ENCODE measurements at places on chromosomes 11 and 22. TPM values are rescaled to one million over a fixed set of nuclear protein-coding genes. Genes with fewer than 3 reads are reported as not detected.
A peak's percentile ranks its signal among the peaks of the same experiment; 100 is the strongest.

Gene HORMAD2
- not detected for total RNA-seq

GRCh38 chr11:105197071-105197815 lies 57.7 kb upstream of the CARD18 start:
- no peak overlapping the region for H3K4me3 ChIP-seq
- H3K4me1 ChIP-seq, result peaks cover 19% of the 10 kb centered on the region
- H3K27me3 ChIP-seq, result no peaks in the 10 kb centered on the region
- no peak for DNase-seq
- H3K36me3 ChIP-seq, result no peaks in the 10 kb centered on the region
- H3K27ac ChIP-seq, result no peak overlapping the region

DNA sequence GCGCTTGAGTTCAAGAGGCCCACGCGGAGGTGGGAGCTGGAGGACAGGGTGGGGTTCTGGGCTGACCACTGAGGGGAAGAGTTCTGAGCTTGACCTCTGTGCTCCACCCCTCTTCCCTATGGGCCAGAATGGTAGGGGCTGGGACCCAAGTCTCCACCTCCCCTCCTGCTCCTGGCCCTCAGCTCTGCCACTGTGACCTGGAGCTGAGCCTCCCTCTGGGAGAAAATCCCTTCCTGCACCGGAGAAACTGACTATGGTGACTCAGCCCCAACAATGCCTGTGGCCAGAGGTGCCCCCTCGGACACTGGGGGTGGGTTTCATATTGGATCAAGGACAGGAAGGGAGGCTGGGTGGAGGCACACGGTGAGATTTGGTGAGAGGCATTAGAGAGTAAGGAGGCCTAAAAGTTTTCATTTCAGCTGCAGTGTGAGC lies 23.0 kb downstream of the RELT start:
- no peaks in the 10 kb centered on the region for H3K27me3 ChIP-seq
- DNase-seq, result no peak
- H3K4me3 ChIP-seq, result no peak overlapping the region
- H3K27ac ChIP-seq, result no peak overlapping the region
- H3K4me1 ChIP-seq, result no peaks in the 10 kb centered on the region

- H3K4me3 ChIP-seq, result no peak overlapping the region
- no peak for DNase-seq
- H3K27ac ChIP-seq, result no peak overlapping the region
Observed at GRCh38 chr22:50727678-50728522, 10.1 kb upstream of the ACR start.

GRCh38 chr11:35250621-35251020 lies 111.7 kb downstream of the CD44 start:
- no peaks in the 10 kb centered on the region for H3K27me3 ChIP-seq
- no peaks in the 10 kb centered on the region for H3K36me3 ChIP-seq
- H3K27ac ChIP-seq, result no peak overlapping the region
- no peak for DNase-seq
- H3K4me3 ChIP-seq, result no peak overlapping the region
- no peaks in the 10 kb centered on the region for H3K4me1 ChIP-seq

Gene BAIAP2L2
- total RNA-seq, result 137 TPM

DNA sequence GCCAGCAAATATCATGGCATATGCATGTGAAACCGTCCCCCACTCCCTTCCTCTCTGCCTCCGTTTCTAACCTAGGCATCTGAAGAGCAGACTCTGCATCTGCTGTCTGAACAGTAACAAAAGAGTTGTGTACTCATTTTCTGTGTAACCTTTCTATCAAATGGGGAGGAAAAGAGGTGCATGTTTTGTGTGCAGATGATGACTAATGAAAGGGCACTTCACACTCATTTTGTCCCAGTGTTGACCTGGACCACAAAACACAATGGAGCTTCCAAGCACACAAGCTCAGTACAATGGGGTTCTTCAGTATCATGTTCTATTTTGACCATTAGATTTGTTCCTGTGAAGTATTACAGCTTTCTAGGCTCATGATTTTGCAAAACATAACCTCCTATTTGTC lies 13.0 kb downstream of the JHY start:
- H3K27ac ChIP-seq, result no peak overlapping the region
- H3K27me3 ChIP-seq, result no peaks in the 10 kb centered on the region
- no peaks in the 10 kb centered on the region for H3K4me1 ChIP-seq
- no peaks in the 10 kb centered on the region for H3K36me3 ChIP-seq

Gene TUT1
- total RNA-seq, result 8.0 TPM

DNA sequence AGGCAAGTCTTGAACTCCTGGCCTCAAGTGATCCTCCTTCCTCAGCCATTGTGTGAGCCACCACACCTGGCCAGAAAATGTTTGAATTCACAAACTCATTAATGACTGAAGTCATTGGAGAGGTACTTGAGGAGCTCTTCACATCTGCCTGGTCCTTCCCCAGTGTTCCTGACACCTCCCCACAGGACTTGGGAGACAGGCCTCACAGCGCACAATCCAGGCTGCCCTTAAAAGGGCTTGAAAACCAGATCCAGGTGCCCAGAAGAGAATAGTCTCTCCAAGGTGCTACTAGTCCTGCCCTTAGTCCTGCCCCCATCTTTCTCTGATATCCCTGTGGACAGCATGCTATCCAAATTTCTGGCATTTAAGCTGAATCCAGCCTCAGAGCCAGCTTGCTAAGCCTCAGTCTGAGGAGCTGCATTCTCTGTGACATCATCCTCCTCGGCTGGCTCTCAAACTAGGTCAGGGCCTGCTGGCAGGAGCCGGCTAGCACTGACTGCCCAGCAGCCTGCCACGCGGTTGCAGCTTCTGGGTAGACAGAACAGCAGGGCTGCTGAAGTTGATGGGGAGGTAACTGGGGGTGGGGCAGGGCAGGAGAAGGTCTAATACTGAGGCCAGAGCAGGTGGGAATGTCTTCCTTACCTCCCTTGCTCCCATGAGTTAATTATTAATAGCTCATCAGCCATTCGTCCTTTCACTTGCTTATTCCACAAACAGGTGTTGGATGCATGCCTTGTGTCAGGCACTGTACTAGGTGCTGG lies 35.3 kb upstream of the NECTIN1 start:
- no peaks in the 10 kb centered on the region for H3K36me3 ChIP-seq
- no peak overlapping the region for H3K4me3 ChIP-seq
- H3K27ac ChIP-seq, result no peak overlapping the region
- H3K27me3 ChIP-seq, result no peaks in the 10 kb centered on the region

DNA sequence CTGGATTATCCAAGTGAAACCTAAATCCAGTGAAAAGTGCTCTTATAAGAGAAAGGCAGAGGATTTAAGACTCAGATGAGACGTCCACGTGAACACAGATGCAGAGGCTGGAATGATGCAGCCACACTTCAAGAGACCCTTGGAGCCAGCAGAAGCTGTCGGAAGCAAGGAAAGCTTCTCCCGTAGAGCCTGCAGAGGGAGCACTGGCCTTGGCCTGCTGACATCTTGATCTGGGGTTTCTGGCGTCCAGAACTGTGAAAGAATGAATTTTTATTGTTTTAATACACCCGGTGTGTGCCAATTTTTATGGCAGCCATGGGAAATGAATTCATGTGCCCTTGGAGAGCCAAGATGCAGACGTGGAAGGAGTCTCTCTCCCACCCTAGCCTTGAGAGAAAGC lies 407.0 kb upstream of the B3GAT1 start:
- no peaks in the 10 kb centered on the region for H3K36me3 ChIP-seq
- H3K4me3 ChIP-seq, result no peak overlapping the region
- peaks cover 19% of the 10 kb centered on the region for H3K27me3 ChIP-seq

DNA sequence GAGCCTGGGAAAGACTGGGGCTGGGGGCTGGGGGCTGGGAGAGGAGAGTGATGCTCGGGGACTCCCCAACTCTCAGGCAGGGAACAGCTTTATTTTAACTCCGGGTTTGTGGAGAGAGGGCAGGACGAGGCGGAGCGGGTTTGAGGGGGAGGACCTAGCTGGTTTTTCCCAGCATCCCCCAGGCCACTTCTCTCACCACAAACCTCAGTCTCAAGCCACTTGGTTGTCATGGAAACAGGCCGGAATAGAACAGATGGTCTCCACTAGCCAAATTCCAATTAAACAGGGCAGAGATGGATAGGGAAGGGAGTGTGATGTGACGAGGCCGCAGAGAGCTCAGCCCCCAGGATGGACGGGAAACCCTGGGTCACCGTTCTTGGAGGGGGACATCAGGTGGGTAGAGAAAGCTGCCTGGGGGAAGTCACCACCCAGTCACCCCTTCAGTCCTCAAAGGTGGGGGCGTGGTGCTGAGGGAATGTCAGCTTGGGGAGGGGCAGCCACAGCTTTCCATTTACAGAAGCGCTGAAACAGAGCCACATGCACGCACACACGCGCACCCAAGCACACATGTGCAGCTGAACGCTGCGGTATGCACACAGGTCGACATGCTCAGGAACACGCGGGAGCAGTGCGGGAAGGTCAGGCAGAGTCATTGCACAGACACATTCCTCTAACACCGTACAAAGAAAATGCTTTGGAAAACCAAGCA lies 19.2 kb downstream of the NECTIN1 start:
- no peaks in the 10 kb centered on the region for H3K27me3 ChIP-seq
- H3K36me3 ChIP-seq, result no peaks in the 10 kb centered on the region
- peaks cover 9% of the 10 kb centered on the region for H3K4me1 ChIP-seq
- no peak for DNase-seq
- H3K4me3 ChIP-seq, result no peak overlapping the region
- no peak overlapping the region for H3K27ac ChIP-seq

DNA sequence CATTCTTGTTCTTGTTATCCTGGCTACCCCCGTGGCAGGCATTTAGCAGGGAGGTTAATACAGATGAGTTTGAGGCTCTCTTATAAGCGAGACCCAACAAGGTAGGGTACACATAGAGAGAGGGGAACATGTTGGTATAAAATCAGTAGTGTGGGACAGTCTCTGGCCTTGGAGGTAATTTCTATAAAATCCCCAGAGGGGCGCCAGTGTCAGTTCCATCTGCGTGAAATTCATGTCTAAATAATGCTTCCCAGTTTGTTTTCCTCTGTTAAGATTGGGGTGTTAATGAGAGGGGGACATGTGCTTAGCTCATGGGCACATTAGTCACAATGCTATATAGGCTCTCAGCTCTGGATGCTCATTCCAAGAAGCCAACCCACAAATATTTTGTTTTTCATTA lies 150.7 kb downstream of the MYO18B start:
- no peak for DNase-seq
- no peaks in the 10 kb centered on the region for H3K36me3 ChIP-seq
- H3K4me1 ChIP-seq, result no peaks in the 10 kb centered on the region
- peaks cover 6% of the 10 kb centered on the region for H3K27me3 ChIP-seq

DNA sequence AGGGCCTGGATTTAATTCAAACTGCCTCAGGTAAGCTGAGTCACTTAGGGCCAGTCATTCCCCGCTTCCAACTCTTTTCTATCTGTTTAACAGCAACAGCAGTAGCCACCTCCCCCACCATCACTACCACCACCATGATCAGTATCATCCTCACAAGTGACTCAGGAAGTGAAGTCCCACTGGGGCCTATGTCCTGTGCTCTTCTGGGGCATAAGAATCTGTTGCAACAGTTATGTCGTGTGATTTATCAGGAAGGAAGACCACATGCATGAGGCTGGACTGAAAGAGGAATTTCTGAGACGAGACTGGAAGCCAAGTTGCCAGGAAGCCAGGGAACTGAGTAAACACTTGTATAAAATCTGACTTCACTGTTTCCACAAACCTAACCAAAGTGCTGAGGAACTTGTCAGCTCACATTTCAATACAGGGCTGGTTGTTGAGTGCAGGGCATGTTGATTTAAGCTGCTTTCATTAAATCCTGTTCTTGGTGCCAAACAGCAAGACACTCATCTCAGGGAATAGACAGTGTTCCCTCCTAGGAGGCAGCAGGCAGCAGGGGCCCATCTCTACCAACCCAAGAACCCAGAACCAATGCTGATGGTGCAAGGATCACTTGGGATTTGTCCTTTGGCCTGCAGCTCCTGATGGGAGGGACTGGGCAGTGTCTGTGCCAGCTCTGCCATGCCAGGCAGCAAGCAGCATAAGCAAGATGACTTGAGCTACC lies 226.7 kb upstream of the NARS2 start:
- H3K27me3 ChIP-seq, result no peaks in the 10 kb centered on the region
- peaks cover 12% of the 10 kb centered on the region for H3K4me1 ChIP-seq
- H3K36me3 ChIP-seq, result no peaks in the 10 kb centered on the region

GRCh38 chr22:18075720-18076497 lies 1.9 kb upstream of the PEX26 start:
- H3K36me3 ChIP-seq, result peaks cover 6% of the 10 kb centered on the region
- peaks cover 25% of the 10 kb centered on the region for H3K4me1 ChIP-seq
- no peak overlapping the region for H3K4me3 ChIP-seq
- H3K27ac ChIP-seq, result peak overlapping the region; percentile 90
- H3K27me3 ChIP-seq, result no peaks in the 10 kb centered on the region

GRCh38 chr11:65003282-65003681 lies 6.5 kb upstream of the BATF2 start:
- no peaks in the 10 kb centered on the region for H3K27me3 ChIP-seq
- no peak overlapping the region for H3K27ac ChIP-seq
- H3K36me3 ChIP-seq, result no peaks in the 10 kb centered on the region
- H3K4me1 ChIP-seq, result peaks cover 4% of the 10 kb centered on the region
- no peak for DNase-seq

DNA sequence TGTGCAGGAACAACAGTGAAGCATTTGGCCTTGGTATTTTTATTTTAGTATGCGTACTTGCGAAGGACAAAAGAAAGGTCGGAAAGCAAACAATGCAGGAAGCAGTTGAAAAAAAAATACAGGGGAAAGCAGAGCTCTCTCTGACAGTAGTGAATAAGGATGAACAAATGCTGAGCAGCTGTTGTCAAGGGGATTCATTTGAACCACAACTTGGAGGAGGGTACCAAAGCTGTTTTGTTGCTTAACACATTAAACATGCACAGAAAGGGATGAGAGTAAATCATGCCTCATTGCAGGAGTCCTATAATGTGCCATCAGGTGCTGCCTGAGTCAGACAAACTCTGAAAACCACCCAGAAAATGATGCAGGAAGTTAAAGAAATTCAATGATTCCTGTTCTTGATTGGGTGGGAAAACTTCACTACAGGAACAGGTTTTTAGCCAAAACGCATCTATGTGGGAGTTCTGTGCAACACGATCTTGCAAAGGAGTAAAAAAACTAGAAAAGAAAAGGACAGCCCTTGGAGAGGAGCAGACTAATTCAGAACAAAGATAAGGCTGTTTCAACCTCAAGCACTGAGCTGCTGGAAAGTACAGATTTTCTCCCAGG lies 2113.5 kb downstream of the LRRC4C start:
- no peak for DNase-seq
- H3K4me3 ChIP-seq, result no peak overlapping the region
- H3K4me1 ChIP-seq, result no peaks in the 10 kb centered on the region
- no peak overlapping the region for H3K27ac ChIP-seq
- no peaks in the 10 kb centered on the region for H3K36me3 ChIP-seq

- no peaks in the 10 kb centered on the region for H3K36me3 ChIP-seq
- H3K4me1 ChIP-seq, result peaks cover 18% of the 10 kb centered on the region
- DNase-seq, result no peak
- peak overlapping the region; percentile 98 for H3K27ac ChIP-seq
- H3K27me3 ChIP-seq, result no peaks in the 10 kb centered on the region
Observed at GRCh38 chr22:38706901-38707195, 1.1 kb downstream of the GTPBP1 start.

Data from transverse colon (tissue), 4 donors.